Activated CD8-positive, alpha-beta memory T cell treated with anti-CD3 and anti-CD28 coated beads, Interleukin-2, amount 10 ng/mL, durations not matched to agents 7 days and 5 days (primary cell): ENCODE measurements at places on chromosomes 16 and 17. TPM values are rescaled to one million over a fixed set of nuclear protein-coding genes. Genes with fewer than 3 reads are reported as not detected.

Gene DOC2B
- total RNA-seq = not detected

Gene STX4
- 75.6 TPM for total RNA-seq

Gene CES1
- total RNA-seq = 0.49 TPM

Gene ABI3
- total RNA-seq = 121 TPM

Gene PYCARD
- 99.1 TPM for total RNA-seq

Gene SLC16A11
- total RNA-seq = 1.3 TPM

Gene TMEM101
- total RNA-seq = 28.9 TPM

Gene HOXB1
- total RNA-seq = not detected
